ENCODE measurements at places on chromosomes 4 and X. TPM values are rescaled to one million over a fixed set of nuclear protein-coding genes. Genes with fewer than 3 reads are reported as not detected.

The DSPP gene
- total RNA-seq, result not detected

The GLUD2 gene
- 0.24 TPM for total RNA-seq

The SPANXA2 gene
- total RNA-seq, result not detected

The USP46 gene
- 14.8 TPM for total RNA-seq

- no peak for DNase-seq
These were observed 122.1 kb upstream of the GUCY1A1 start for GRCh38 chr4:155544547-155544946.

GRCh38 chr4:46992338-46992737 is 1.0 kb downstream of the GABRA4 start:
- DNase-seq, result no peak

- DNase-seq, result no peak
These were observed 136.6 kb downstream of the AFF1 start for GRCh38 chr4:87071401-87071800.

DNA sequence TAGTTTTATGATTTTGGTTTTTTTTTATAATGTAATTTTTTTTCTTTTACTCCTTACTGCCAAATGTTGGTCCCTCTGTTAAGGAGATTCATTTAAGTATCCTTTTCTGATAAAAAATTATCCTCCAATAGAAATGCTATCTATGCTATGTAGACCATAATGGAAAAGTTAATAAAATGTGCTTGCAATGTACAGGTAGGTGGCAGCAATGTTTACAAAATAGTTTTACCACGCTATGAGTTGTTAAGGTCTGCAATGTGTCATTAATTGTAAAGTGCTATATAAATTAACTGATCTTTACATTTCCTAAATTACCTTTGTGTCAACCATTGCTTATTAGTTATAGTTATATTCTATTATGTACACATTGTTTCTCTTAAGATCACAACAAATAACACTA is 3.8 kb upstream of the CENPC start:
- DNase-seq, result no peak

- DNase-seq, result no peak
These were observed 98.4 kb downstream of the PRSS12 start for GRCh38 chr4:118254368-118254767.

GRCh38 chr4:154304679-154305078 is 186.9 kb downstream of the DCHS2 start:
- DNase-seq, result no peak
